ENCODE measurements at places on chromosomes 3 and 15.

GRCh38 chr15:63255489-63255990 lies 21.9 kb upstream of the APH1B start:
- DNase-seq, result no peak

- no peak for DNase-seq
These were observed 190.8 kb downstream of the SUCLG2 start for GRCh38 chr3:67463656-67464055.

DNA sequence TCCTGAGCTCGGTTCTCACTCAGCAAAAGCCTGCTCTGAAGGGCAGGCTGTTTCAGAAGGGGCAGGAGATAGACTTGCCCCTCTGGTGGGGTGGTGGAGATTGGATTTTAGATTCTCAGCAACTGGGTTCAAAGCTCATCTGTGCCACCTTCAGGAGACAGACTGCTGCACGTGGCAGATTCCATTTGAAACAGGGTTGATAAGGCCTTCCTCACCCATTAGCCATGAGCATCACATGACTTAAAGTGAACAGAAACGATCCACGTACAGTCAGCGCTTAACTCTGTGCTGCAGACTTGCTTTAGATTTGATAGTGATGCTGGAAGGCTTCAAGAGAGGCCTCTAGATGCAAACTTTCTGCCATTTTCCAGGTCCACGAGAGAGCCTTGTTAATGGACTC lies 35.0 kb upstream of the MGLL start:
- no peak for DNase-seq

DNA sequence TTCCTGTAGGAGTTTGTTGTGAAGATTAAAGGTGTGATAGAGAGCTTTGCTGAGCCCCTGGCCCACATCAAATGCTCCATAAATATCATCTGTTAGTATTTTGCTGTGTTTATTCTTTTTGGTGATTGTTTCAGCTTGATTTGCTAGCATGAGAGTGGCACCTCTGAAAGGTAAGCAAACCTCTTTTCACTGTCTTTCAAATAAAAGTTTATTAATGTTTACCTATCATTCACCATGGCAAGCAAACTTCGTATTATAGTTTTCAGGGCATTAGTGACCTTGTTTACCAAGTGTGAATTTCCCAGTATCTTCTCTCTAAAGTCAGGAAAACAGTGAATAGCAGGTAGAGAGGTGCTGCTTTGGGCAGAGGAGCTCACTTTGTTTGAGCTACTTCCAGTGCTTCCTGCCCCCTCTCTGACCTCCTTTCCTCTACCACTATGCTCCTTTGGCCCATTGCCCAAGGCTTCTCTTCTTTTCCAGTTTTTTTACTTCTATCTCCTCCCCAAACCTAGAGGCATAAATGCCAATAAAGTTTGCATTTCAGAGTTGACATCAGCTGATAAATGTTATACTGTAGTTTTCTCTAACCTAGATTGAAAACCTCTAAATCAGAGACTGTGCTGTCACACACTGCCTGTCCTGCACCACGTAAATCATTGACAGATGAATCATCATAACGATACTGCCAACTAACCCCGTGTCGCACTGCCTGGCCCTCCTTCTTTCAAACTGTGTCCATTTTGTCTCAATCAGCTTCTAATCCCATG lies 569.0 kb downstream of the TUSC7 start:
- no peak for DNase-seq

DNA sequence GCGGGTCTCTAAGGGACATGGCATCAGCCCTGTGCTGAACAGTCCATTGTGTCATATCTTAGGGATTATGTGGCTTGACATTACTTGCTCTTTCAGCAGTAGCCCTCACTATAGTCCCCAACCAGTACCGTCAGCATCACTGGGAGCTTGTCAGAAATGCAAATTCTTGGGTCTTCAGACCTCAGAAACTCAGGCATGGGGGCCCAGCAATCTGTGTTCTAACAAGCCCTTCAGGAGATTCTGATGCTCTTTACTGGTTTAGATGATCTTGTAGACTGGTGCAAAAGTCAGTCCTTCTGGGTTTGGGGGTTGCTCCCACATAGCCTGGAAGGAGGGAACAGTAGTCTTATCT lies 39.0 kb upstream of the TRAK1 start:
- DNase-seq, result no peak

GRCh38 chr3:194137008-194137505 lies 1.1 kb downstream of the HES1 start:
- DNase-seq, result no peak

DNA sequence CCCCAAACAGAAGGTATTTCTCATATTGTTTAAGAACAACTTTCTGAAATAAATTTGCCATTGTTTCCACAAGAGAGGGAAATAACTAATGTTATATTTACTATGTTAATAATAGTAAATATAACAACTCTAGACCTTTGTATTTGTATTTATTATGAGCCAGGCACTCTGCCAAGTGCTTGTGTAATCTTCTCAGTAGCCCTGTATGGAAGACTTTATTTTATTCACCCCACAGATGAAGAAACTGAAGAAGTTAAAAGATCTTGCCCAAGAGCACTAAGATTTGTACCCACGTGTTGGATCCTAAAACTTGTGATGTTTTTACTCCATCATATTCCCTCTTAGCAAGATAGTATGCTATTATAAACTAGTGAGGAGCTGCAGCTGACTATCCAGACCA lies 12.0 kb upstream of the GNB4 start:
- no peak for DNase-seq

DNA sequence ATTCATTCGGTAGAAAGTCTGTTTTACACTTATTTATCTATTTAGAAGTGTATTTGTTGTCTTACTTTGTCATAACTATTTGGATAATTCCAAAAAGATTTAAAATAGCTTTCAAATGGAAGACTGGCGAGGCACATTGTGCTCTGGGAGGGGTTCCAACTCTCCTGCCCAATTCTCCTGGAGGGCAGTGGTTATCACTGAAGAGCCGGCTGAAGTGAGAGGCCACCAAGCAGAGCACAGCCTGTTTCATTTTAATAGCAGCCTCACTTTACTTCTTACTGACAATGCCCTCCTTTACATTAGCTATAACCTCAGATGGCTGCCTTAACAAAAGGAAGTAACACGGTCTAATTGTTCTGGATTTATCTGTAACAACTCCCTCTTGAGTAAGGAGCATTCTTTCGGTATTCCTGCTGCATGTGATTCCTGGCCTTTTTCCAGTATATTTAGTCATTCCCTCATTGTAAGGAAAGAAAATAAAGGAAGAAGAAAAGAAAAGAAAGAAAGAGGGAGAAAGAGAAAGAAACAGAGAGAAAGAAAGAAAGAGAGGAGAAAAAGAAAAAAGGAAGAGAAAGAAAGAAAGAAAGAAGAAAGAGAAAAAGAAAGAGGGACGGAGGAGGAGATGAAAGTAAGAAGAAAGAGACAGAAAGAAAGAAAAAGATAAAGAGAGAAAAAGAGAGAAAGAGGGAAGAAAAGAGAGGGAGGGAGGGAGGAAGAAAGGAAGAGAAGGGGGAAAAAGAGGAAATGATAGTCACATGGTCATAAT lies 339.8 kb upstream of the WNT5A start:
- DNase-seq, result no peak

- DNase-seq, result no peak
These were observed 135.2 kb downstream of the TP63 start for GRCh38 chr3:189766416-189766815.

DNA sequence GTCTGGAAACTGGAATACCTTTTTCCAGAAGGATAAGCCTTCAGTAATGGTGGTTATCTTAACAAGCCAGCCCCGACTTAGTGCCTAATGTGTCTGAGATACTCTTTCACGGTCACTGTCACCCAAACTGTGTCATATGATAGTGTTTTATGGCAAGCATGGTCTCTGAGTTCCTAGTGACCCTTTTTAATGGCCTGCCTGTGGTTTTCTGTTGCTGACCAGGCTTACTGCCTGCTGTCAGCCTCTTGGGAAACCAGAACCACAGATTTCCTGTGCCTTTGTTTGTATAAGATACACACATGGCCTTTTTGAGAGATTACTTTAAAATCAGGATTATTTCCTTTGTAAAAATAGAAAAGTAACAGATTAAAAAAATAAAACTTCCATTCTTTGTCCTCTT lies 22.4 kb downstream of the HPS3 start:
- no peak for DNase-seq

GRCh38 chr3:110886222-110886893 lies 185.3 kb upstream of the NECTIN3 start:
- DNase-seq, result no peak

DNA sequence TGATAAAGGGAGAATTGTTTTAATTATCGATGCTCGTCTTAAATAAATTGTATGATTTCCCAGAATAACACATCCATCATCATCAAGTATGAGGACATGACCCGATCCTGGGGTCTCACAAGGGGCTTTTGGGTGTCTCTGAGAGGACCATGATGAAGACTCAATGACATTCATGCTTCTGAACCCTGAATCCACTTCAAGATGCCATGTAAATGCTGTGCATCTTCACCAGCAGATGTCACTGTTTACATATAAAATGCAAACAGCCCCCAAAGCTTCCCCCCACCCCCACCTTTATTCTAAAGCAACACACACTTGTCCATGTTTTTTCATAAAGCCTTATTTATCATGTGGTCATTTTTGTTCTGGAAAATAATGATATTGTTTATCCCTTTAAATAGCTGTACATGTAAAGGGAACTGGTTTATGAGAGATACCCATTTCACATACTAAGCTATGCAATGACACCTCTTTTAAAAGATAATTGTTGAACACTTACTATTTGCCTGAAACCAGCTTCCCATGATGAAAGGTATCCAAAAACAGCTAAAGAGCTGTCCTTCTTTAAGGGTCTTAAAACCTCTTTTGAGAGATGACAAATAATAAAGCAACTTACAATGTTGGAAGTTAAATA lies 69.7 kb upstream of the UBE3A start:
- DNase-seq, result no peak

- DNase-seq, result no peak
These were observed 922.9 kb downstream of the SI start for GRCh38 chr3:164155400-164155799.

- DNase-seq, result no peak
These were observed 572.2 kb upstream of the LMCD1 start for GRCh38 chr3:7929319-7929889.

GRCh38 chr3:21704796-21705195 lies 46.2 kb downstream of the ZNF385D start:
- no peak for DNase-seq

DNA sequence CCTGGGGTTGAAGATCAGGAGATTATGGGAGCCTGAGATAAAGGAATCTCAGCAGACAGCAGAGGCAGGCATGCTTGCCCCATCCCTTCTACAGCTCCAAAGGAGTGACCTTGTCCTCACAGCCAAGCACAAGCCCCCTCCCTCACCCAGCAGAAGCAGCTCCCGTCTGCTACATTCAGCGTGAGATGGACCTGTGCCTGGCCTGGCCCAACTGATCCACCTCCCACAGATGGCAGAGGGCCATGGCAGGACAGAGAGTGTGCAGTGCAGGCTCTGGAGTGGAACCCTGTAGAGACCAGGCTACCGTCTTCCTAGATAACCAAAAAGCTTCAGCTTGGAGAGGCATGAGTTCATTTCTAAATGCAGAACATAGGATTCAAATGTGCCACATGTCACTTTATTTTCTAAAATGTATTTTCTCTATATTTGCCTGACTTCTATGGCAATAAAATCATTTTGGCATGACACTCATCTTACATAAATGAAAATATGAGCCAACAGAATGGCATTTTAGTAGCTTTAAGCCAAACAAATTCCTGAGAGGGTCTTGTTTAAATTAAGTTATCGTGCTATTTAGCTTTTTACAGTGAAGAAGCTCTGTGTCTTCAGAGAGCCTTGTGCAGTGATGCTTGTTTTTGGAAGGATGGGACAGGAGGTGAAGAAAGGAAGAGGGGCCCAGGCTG lies 43.7 kb downstream of the SLC12A8 start:
- no peak for DNase-seq

- DNase-seq, result no peak
These were observed 72.4 kb downstream of the SENP2 start for GRCh38 chr3:185658504-185658912.

- DNase-seq, result peak; percentile 50
These were observed 48.7 kb downstream of the BSN start for GRCh38 chr3:49602877-49603411.

DNA sequence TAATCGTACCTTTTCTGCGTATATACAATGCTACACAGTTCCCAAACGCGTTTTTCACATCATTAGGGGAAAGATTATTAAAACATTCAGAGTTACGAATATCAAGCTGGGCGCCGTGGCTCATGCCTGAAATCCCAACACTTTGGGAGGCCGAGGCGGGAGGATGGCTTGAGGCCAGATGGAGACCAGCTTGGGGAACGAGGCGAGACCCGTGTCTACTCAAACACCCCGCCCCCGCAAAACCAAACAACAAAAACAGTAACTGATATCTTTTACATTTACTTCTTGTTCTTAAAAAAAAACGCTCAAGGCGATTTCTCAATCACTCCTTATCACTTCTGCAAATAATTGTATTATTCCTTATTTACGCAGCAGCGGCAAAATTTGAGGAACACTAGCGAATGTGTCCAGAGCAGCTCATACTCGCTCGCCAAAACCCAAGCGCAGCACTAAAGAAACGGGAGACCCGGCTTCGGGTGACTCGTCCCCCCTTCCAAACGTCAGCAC lies 1.2 kb downstream of the ZBTB11 start:
- DNase-seq, result no peak

GRCh38 chr3:81788610-81789009 lies 27.2 kb upstream of the GBE1 start:
- no peak for DNase-seq

GRCh38 chr15:68400066-68400456 lies 31.9 kb downstream of the ITGA11 start:
- DNase-seq, result no peak

- no peak for DNase-seq
These were observed 284.8 kb downstream of the OTOL1 start for GRCh38 chr3:161781381-161781780.

- DNase-seq, result no peak
These were observed 52.7 kb upstream of the MRPL3 start for GRCh38 chr3:131555456-131555855.

GRCh38 chr3:27576171-27576570 lies 92.0 kb upstream of the SLC4A7 start:
- DNase-seq, result no peak

- DNase-seq, result no peak
These were observed 13.3 kb downstream of the ZNF280D start for GRCh38 chr15:56719774-56720555.

DNA sequence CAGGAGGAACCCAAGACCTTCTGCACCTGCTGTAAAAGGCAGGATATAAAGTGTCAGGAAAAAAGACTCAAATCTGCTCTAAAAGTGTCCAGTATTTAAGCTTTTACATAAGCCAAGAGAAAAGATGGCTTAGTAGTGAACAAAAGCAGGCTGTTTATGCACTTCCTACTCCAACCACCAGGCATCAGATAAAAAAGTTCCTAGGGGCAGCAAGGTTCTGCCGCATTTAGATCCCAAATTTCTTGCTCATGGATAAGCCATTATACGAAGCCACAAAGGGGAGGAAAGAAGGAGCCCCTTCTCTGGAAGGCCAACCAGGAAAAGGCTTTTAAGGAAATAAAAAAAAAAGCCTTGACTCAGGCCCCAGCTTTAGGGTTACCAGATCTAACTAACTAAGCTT lies 10.6 kb upstream of the SLC9C1 start:
- DNase-seq, result no peak

GRCh38 chr15:67093504-67093862 lies 28.1 kb downstream of the SMAD3 start:
- DNase-seq, result no peak

Measured in stimulated activated CD8-positive, alpha-beta memory T cell treated with anti-CD3 and anti-CD28 coated beads, Interleukin-7, amount 100 ng/mL, for 4 hours (primary cell).